Inflammatory macrophage treated with lipopolysaccharide for 1 hour (primary cell): ENCODE measurements at places on chromosomes 2 and 18.
A peak's percentile ranks its signal among the peaks of the same experiment; 100 is the strongest.

GRCh38 chr2:25664183-25664964, 9.0 kb downstream of the DTNB start:
- DNase-seq = peak; percentile 57

DNA sequence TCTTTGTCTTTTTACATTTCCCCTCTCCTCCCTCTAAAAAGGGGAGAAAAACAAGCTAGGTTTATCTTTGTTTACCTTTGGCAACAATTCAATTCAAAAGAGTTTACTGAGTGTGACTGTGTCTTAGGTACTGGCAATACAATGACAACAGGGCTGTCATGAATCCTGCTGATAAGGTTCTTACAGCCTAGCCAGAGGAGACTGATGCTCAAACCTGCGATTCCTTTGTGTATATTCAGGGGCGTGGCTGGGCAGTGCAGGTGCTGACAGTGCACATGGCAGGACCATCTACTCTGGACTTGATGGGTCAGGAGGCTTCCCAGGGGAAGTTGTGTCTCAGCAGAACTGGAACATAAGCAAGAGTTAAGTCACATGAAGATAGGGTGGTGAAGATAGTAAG, 23.2 kb upstream of the TTN start:
- DNase-seq = no peak

DNA sequence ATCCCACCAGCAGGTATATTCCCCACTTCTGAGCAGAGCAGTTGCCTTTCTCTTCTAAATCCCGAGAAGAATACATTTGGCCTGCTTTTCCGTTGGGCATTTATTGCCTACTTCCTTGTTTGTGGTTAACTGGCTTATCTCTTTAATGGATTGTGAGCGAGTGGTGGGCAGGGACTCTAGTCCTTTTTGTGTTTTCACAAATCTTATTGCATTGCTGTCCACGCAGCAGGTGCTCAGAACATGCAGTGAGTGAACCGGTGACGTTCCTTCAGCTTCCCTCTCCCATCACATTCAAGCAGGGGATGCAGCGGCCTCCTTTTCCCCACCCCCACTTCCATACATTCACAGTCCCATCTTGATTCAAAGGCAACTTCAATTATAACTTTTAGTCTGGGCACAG, 28.9 kb upstream of the GAREM2 start:
- no peak for DNase-seq

DNA sequence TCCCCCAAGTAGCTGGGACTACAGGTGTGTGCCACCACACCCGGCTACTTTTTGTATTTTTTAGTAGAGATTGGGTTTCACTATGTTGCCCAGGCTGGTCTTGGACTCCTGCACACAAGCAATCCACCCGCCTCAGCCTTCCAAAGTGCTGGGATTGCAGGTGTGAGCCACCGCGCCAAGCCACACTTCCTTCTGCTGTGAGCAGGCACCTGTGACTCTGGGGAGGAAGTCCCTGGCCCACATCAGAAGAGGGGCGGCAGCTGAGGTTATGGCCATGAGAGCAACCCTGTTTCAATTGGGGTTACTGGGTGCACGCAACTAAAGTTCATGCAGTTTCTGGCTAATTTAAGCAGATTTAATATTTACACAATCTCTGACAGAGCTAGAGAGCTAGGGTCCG, 91.0 kb downstream of the PLB1 start:
- no peak for DNase-seq

DNA sequence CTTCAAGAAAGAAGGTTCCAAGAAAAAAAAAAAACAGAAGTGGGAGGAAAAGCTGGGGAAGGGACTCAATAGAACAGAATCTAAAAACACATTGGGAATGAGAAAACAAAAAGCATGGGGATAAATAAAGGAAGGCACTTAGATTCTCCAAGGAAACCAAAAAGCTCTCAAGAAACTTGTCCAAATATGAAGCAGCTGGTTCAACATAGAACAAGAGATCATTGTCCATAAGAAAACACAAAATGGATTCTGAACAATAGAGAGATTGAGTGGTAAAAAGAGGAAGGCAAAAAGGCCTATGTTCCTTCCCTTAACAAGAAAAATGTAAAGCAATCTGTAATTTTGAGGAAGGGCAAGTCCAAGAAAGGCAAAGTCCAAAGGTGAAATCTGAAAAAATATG, 32.9 kb upstream of the ALK start:
- DNase-seq = no peak

- DNase-seq = no peak
These were observed 1.1 kb downstream of the SERPINB10 start for GRCh38 chr18:63908858-63909257.

DNA sequence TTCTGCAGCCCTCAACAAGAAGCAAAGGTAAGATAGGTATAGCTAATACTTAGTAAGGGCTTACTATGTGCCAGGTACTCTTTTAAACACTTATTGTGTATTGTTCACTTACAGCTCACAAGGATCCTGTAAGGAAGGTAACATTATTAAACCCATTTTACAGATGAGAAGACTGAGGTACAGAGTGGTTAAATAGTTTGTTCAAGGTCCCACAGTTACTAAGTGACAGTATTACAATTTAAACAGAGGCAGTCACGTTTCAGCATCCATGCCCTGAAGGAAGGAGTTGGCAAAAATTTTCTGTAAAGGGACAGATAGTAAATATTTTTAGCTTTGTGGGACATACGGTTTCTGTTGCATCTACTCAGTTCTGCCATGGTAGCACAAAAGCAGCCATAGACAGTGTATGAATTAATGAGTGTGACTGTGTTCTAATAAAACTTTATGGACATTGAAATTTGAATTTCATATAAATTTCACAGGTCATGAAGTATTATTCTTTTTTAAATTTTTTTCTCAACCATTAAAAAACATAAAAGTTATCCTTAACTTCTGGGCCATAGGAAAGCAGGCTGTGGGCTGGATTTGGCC, 75.7 kb downstream of the LTBP1 start:
- DNase-seq = no peak

DNA sequence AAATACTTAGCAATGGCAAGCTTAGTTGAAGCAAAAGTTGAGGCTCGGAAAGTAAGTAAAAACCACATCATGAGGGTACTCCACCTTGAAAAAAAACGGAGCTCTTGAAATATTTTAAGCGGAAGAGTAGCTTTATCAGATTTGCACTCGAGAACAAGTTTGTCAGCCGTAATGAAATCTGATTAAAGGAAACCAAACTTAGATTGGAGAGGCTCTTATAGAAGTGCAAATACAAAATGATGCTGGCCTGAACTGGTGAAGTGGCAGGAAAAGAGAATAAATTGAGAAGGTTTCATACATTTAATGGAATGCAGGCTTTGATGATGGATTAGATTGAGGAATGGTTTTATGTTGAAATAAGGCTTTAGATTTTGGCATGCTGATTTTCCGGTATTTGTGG, 484.2 kb downstream of the PID1 start:
- DNase-seq = no peak

DNA sequence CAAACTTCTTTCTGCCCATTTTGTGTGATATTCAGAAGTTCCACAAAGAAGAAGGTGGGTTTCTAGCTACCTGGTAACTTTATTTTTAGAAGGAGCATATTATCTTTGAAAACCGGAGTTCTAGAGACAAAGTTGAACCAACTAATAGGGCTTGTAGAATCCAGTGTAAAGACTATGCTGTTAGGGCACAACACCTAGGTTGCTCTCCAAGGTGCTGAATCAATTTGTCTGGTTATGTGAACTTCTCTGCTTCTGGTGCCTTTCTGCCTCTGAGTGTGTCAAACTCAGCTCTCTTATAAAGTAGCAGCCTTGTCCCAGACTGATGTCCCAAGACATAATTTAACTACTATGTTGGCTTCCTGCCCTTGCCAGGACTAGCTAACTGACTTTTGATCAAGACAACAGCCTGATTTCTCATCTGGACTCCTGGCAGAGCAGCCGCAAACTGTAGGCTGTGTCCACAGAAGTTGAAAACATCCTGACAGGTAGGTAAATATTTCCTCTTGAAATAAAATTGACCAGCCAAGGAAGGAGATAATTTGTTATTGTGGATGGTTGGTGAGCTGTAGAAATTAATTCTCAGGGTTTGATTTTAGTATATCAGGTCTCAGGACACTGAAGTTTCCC, 119.4 kb downstream of the CYRIA start:
- peak; percentile 38 for DNase-seq

- peak; percentile 58 for DNase-seq
These were observed 33.1 kb downstream of the BCL11A start for GRCh38 chr2:60520151-60520876.

DNA sequence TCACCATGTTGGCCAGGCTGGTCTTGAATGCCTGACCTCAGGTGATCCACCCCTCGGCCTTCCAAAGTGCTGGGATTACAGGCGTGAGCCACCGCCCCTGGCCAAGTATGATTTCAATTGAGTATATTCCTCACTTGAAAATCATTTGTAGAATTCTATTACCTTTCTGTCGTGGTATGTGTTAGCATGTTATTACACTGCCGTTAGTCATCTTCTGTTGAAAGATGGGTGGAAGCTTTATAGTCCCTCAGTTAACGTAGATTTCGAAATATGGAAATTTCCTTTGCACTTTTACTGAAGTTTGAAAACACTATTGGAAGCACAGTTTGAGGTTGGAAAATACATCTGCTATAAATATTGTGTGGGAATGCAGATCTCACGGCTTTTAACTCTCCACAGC, 14.7 kb downstream of the NIFK start:
- DNase-seq = peak; percentile 83

- no peak for DNase-seq
These were observed 168.4 kb downstream of the SOCS6 start for GRCh38 chr18:70457223-70457622.

DNA sequence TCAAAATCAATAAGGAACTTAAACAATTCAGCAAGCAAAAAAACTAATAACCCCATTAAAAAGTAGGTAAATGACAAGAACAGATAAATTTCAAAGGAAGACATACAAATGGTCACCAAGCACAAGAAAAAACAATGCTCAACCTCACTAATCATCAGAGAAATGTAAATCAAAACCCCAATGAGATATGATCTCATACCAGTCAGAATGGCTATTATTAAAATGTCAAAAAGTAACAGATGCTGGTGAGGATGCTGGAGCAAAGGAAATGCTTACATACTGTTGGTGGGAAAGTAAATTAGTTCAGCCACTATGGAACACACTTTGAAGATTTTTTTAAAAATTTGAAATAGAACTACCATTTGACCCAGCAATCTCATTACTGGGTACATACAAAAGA, 538.0 kb downstream of the TMX3 start:
- DNase-seq = no peak

GRCh38 chr2:16279201-16279570, 338.8 kb downstream of the MYCN start:
- no peak for DNase-seq

DNA sequence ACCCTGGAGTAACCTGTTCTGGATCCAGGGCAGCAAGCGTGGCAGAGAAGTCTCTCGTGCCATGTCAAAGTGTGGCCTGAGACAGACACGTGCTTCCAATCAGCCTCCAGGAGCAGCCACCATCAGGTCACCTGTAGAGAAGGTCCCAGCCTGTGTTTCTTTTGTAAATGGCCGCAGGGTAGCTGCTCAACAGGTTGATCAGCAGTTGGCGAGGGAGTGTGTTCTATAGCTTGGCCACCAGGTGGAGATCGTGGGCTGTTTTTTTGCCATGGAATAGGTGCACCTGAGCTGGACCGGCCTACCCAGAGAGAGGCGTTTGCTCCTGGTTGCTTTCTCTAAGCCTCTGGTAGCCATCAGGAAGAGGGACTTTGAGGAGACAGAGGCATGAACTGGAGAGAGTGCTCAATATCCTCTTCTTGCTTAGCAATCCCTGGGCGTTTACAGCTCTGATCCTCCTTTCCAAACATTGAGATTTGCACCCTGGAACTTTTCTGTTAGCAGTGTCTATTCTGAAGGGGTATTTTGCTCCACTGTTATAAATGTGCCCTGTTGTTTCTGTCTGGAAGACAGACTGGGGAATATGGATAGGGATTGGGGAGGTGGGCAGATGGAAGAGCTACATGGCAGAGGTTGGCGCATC, 34.2 kb upstream of the EN1 start:
- DNase-seq = peak; percentile 70

DNA sequence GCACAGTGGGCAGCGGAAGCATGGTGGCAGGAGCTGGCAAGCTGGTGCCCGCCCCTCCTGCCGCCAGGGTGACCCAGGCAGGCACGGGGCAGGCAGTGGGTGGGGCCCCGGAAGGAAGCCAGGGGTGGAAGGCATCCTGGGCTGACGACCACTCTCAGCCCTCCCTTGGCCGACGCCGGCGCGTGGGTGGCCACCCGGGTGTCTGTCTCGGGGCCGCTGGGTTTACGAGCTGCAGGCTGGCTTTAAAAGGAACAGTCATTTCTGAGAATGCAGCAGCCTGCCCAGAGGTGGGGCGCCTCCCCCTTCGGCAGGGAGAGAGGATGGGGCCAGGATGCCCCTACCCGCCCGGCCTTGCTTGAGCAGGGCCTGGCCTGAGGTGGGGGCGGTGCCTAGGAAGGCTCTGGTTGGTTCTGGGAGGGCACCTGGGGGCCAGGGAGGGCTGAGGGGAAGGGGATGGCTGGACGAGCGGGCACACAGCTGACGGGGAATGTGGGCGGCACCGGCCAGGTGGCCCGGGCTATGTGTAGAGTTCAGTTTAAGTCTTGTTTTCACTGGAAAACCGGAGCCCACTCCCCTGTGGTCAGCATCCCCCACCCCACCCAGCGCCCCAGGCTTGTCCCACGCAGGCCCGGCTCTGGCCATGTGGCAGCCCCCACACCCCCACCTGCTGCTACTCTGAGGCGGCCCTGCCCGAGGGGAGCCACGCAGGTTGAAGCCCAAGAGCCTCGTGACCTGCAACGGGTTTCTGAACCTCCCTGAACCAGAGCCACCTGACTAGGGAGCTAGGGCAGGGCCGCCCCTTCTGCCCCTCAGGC, 6.3 kb downstream of the BOK start:
- no peak for DNase-seq

DNA sequence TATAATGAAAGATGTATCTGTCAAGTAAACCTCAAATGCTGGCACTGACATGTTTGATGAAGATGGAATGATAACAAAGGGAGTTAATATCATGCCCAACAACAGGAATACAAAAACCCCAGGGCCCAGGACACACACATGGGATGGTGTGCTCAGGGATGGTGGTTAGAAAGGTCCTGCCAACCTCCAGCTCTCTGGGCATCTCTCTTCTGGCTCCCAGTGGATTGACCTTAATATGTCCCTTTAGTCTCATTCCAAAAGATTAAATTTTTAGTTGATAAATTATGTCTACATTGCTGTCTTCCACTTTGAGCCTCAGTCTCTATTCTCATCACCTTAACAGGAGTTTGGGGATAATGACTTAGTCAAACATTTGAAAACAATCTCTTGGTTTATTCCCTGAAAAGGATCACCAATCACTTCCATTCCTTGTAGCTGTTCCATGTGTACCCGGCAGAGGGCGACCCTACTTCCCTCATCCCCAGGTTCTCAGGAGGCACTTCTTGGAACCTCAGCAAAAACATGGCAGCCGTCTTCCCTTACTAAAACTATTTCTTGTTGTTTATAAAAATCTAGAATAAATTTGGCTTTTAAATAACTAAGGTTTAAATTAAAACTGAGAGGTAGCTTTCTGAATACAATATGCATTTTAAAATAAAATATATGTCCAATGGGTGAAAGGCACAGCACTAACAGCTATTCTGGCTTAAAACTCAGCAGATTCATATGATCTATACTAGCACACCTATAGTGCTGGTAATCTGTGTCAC, 29.6 kb downstream of the MCEE start:
- DNase-seq = peak; percentile 38

GRCh38 chr2:137249463-137250130, 484.3 kb downstream of the THSD7B start:
- no peak for DNase-seq

GRCh38 chr2:217356781-217357180, 496.9 kb upstream of the TNP1 start:
- no peak for DNase-seq

GRCh38 chr2:203819434-203820133, 48.0 kb upstream of the CTLA4 start:
- DNase-seq = no peak

- DNase-seq = no peak
These were observed 225.6 kb downstream of the HDAC4 start for GRCh38 chr2:239175181-239175580.
